ENCODE measurements at places on chromosomes 11 and 22.

DNA sequence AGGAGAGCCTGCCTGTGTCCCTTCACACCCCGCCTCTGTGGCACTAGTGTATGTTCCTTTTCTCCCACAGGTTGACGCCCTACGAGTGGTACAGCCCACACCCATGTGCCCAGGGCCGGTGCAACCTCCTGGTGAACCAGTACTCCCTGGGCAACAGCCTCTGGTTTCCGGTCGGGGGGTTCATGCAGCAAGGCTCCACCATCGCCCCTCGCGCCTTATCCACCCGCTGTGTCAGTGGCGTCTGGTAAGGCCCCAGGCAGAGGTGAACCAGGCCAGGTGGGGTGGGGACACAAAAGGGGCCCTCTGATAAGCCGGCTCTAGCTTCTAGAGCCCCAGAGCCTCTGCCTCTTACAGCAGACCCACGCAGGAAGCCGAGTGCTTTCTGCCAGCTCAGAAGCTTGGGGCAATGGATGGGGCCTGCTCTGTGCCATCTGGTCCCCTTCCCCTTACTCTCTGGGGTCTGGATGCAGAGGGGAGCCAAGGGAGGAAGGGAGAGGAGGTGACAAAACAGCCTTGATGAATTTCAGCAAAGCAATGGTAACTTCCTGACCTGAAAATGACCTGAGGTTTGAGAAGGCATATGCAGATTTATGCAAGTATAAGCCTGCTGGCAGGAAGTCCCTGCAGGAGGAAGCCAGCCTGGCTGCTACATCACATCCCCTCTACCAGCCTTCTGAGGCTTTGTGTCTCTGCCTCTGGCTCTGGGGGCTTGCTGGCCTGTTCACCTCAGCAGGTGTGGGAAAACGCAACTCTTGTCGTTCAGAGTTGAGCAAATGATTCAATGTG lies 67.0 kb upstream of the TBCEL start:
- no peak for DNase-seq

GRCh38 chr22:30866216-30866615 lies 102.4 kb downstream of the MORC2 start:
- no peak for DNase-seq

- DNase-seq = no peak
Observed at GRCh38 chr22:43364169-43364435, 20.9 kb upstream of the SCUBE1 start.

GRCh38 chr11:60957188-60957587 lies 5.2 kb upstream of the SLC15A3 start:
- no peak for DNase-seq

- DNase-seq = no peak
Observed at GRCh38 chr11:90700789-90701439, 478.1 kb upstream of the CHORDC1 start.

DNA sequence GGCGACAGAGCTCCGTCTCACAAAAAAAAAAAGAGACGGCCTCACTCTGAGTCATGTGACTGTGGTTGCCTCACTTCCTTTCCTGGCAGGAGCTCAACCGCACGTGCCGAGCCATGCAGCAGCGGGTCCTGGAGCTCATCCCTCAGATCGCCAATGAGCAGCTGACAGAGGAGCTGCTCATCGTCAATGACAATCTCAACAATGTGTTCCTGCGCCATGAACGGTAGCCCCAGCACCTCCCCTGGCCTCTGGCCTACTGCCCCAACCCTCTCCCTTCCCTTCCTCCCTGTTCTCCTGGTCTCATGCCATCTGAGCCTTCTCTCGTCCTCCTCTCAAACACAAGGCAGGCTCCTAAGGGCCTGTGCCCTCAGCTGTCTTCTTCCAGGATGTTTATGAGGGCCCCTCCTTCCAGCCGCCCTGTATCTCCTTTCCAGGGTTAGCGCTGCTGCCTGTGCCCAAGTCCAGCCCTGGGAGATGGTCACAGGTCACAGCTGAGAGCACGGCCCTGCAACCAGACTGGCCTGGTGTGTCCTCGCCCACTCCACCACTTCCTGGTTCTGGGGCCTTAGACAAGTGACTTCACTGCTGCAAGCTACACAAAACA lies 30.7 kb downstream of the TOM1 start:
- peak; percentile 65 for DNase-seq

DNA sequence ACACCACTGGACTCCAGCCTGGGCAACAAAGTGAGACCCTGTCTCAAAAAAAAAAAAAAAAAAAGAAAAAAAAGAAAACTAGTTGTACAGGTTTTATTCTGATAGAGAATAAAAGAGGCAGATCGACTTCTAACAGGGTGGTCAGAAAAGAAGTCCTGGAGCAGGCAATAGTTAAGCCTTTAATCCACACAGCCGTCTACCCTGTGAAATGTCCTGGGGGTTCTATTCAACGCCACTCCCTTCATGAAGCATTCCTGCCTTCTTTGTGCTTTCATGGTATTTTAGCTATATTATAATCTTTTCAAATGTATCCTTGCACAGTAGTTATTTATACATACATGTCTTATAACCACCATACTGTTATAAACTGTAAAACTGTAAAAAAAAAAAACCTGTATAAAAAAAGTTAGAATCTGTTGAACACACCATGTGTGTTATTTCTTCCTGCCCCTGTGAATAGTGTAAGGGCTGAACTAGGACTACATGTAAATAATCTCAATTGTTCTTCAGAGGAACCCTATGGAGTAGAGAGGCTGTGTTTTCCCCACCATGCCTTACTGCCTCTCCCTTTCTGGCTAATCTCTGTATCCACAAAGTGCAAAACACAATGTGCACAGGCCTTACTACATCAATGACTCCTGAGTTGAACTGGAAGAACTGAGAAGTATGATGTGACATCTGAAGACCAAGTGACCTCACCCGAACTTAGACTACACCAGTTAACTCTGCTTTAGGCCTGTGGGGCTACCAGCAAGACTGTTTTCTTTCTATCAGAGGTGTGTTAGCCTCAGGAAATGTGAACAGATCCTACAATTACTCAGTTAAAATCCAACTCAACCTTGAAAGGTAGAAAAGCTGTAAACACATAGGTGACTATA lies 25.3 kb downstream of the PRCP start:
- no peak for DNase-seq

- DNase-seq = no peak
Observed at GRCh38 chr11:35800970-35801953, 138.7 kb downstream of the TRIM44 start.

- no peak for DNase-seq
Observed at GRCh38 chr11:1471736-1472135, 14.8 kb downstream of the MOB2 start.

DNA sequence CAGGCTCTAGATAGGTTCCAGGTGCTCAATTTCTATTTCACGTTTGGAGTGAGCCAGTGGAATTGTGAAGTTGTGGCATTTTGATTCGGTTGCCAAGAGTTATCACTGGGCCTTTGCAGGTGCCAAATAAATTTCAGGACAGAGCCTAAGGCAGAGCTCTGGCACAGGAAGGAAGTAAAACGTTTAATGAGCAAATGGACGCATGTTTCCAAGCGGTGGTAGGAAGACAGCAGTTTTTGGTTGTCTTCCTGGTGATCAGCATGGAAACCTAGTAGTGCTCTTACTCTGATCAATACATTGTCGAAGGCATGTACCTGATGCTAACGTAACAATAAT lies 452 bp downstream of the BIRC3 start:
- DNase-seq = no peak

DNA sequence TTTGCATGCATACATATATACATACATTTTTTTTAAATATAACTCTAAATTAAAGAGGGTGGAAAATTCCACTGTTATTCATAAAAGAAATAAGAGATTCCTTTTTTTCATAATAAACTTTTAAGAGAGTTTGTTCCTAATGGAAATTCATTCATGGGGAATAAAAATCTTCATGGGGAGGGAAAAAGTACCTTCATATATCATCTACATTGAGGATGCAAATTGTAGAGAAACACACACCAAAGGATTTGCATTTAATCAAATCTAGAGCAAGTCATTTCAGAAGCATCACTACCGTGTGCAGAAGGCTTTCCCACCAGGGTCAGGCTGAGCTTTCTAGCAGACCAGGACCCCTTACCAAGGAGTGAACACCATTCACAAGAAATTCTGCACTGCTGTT lies at the start of gene POU2AF2:
TSS of gene POU2AF2 (plus strand) at position 301 of the 400 bp plus-strand sequence. CDS start 129 bp downstream, outside the sequence.
- no peak for DNase-seq

- no peak for DNase-seq
Observed at GRCh38 chr11:131601586-131601985, 231.2 kb downstream of the NTM start.

DNA sequence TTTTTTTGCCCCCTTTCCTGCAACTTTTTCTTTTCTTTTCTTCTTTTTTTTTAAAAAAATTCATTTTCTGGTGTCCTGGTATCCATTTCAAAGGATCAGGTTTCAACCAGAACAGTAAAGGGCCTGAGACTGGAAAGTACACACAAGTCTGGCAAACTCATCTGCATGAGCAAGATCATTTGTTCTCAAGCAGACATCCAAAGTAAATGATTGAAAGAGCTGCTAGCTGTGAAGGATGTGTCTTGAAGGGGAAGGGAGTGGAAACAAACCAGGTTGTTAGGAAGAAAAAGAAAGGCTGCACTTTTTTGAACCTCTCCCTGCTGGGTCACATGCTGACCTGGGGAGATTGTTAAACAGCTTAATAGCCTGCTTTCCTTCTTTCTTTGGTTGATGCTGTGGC lies 5.3 kb downstream of the YAP1 start:
- no peak for DNase-seq

- DNase-seq = peak; percentile 35
Observed at GRCh38 chr11:1553808-1554594, 18.1 kb downstream of the DUSP8 start.

GRCh38 chr22:22810471-22810870 lies 77.1 kb upstream of the IGLL5 start:
- DNase-seq = no peak

DNA sequence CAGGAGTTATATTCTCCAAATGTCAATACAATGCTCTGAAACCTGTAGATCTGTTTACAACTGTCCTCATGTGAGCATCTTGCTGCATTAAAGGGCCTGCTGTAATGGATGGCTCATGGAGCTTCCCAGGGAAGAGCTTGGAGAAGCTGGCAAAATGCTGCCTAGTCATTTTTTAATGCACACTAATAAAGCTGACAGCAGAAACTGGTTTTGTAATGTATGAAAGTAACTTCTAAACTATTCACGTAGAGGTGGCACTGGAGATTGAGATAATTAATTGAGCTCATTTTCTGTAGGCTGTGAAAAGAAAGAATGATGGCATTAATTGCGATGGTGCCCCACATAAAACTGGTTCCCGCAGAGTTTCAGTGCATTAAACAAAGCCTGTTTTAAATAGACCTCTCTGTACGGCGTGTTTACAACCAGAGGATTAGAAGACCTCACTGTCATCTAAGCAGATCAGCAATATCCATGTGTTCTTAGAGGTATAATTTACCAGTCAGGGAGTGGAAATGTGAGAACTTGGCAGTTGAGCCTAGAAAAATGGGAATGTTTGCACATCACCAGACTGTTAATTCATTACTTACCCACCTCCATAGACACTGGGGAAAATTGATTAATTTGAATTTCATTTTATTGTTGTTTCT lies 16.0 kb downstream of the POLA2 start:
- no peak for DNase-seq

- no peak for DNase-seq
Observed at GRCh38 chr11:80980227-80980626, 1539.4 kb upstream of the TENM4 start.

- DNase-seq = no peak
Observed at GRCh38 chr11:35363854-35364780, 55.2 kb downstream of the SLC1A2 start.

DNA sequence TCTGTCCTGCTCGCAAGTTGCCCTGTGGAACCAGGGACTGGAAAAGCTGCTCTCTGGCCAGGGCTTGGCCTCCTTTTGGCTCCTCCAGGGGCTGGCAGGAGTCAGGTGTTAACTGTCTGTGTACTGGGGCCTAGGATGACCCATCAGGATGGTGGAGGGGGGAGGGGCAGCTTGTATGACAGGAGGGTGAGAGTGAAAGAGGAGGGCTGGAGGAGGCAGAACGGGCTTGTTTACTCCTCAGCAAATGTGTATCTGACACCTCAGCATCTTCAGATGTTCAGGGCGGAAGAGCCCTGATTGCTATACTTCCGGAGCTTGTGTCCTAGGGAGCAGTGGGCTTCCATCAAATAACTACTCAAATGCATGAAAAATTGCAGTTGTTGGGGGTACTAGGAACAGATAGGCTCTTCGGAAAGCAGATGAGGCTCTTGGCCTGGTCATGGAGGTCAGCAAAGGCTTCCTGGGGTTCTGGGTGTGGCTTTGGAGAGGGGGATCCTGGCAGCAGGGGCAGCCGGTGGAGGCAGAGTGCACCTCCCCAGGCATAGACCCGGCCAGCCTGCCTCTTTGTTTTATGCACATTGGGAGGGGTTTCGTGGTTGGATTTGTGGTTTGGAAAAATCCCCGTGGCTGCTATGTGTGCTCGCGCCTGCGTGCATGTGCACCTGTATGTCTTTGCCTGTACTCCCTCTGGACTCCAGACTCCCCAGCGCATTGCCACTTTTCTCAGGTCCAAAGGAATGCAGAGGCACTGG lies 31.2 kb downstream of the CD82 start:
- no peak for DNase-seq

GRCh38 chr11:11982975-11983374 lies 25.5 kb downstream of the DKK3 start:
- no peak for DNase-seq

- DNase-seq = no peak
Observed at GRCh38 chr11:75339685-75340409, 11.6 kb downstream of the ARRB1 start.

DNA sequence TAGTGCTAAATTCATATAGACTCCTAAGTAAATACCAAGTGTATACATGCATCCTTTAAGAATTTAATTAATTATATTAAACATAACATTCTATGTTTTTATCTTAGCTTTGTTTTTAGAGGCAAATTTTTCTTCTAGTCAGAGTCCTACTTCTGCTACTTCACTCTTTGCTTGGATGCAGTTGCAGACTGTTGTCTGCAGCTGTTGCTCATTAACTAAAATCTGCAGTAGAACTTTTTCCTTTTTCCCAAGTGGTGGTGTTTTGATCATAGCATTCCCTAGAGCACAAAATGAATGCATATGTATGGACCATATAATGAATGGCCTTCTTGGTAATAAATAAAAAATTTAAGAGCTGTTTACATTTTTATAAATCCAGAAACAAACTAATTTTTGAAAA lies 198.3 kb downstream of the CASP12 start:
- DNase-seq = no peak

DNA sequence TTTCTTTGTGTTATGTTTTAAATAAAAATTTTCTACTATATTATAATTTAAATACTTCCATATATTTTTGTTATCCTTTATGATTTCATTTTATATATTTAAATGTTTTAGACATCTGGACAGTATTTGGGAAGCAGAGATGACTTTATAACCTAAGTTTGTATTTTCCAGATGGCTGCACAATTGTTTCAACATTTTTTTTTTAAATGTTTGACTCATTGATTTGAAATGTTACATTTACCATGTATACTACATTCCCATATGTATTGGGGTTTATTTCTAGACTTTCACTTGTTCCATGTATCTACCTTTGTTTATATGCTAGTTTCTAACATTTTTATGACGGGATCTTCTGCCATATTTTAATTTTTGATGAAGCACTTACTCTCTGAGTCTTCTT lies 766.5 kb downstream of the METTL15 start:
- no peak for DNase-seq

GRCh38 chr11:61403658-61404057 lies 11.3 kb downstream of the TMEM216 start:
- DNase-seq = no peak
